ENCODE measurements at places on chromosomes 16 and 17.

GRCh38 chr16:57752581-57753447, 17.2 kb downstream of the KATNB1 start:
- DNase-seq: no peak

DNA sequence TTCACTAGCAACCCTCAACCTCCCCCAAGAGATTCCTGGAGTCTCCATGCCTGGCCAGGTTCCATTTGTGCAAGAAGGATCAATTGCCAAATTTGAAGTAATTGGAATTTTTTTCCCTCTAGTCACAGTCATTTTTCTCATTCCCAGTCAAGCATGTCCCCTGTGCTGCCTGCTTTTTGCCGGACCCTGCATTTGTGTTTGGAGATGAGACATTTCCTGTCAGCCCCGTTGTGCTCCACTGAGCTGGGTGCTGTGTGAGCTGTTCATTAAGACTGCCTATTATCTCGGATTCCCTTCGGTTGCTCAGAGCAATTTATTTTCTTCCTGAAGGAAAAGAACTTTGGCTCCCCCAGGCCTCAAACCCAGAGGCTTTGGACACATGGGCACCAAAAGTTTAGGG, 201.0 kb upstream of the NLRP1 start:
- no peak for DNase-seq

GRCh38 chr16:9092978-9093344, 1.5 kb downstream of the HAPSTR1 start:
- DNase-seq: peak; percentile 38

DNA sequence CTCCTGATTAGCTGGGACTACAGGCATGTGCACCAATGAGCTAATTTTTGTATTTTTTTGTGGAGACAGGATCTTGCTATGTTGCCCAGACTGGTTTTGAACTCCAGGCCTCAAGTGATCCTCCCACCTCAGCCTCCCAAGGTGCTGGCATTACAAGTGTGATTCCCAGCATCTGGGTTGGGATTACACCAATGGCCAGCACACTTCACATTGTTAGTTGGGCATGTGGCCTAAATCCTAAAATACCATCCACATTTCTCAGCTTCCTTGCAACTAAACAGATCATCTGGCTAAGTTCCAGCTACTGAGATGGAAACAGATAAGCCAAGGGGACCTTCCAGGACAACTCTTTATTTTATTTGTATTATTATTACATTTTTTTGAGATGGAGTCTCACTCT, 9.9 kb downstream of the RABEP2 start:
- no peak for DNase-seq

- no peak for DNase-seq
Observed at GRCh38 chr17:75910699-75911098, 6.0 kb upstream of the MRPL38 start.

- no peak for DNase-seq
Observed at GRCh38 chr16:535446-536405, 8.2 kb downstream of the CAPN15 start.

DNA sequence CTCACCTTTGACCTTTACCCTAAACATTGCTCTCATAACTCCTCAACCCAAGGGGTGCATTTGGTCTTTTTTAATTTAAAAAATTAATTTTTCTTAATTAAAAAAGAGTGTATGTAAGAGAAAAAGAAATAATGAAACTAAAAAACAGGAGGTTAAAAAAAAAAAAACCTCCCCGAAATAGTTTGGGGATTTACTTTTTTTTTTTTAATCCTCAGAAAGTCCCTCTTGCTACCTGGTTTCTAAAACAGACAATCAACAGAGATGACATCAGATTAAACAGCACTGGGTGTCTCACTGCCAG, 301.3 kb downstream of the SOX9 start:
- DNase-seq: no peak

DNA sequence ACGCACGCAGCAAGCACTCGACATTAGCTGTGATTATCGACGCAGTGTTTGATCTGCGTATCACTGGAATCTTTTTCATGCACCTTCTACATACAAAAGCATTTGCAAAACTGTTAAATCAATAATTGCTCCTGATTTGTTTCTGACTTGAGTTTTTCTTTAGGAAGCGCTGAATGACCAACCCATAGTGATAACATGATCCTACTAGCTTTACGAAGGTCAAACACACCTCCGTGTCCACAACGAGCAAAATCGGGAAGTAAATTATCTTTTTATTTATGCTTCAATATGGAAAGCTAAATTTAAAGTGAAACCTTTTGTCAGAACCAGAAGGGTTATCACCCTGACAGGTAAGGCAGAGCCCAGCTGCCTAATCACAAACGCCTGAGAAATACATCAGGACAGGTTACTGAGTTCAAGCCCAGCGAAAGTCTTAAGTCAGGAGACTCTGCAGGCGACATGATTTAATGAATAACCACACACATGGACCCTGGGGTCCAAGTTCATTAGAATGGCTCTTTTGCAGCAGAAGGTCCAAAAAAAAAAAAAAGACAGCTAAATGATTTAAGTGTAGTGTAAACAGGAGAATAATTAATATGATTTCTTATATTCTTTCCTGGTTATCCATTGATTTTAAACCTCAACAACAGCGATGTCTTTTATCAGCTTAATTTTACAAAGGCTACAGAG, 104.2 kb downstream of the ADCY9 start:
- no peak for DNase-seq

DNA sequence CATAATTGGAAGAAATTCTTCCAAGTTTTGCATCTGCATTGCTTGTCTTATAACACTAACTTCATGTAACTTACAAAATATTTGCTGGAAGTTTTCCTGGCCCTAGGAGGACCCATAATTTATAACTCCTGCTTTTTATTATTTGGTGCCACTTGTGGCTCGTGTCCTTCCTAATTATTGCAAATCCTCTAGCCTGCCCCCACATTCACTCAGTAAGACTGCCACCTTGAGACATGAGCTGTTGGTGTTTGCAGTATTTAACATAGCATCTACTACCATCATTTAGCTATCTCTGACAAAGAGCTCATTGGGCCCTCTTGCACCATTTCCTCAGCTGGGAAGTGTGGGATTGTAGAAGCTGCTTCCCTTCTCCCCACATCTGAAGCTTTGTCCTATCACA, 49.5 kb downstream of the FTO start:
- no peak for DNase-seq

- no peak for DNase-seq
Observed at GRCh38 chr17:68498479-68499326, 13.5 kb upstream of the PRKAR1A start.

DNA sequence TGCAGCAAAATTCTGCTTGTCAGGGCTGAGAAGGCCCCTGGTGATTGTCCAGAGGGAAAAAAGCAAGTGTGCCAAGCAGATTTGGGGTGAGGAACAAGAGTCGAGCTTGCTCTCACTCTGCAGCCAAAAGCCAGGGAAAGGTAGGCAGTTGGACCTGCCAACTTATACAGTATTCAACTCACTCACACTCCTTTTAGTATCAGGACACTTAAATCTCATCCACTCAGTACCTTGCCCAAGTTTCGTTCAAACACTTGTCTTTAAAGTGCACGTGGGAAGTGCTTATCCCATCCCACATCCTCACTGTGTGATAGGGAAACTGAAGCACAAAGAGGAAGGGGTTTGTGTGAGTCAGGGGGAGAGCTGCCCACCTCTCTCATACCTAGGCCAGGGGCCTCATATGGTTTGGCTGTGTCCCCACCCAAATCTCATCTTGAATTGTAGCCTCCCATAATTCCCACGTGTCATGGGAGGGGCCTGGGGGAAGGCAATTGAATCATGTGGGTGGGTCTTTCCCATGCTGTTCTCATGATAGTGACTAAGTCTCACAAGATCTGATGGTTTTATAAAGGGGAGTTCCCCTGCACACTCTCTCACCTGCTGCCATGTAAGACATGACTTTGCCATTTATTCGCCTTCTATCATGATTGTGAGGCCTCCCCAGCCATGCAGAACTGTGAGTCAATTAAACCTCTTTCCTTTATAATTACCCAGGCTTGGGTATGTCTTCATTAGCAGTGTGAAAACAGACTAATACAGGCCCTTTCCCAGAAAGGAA, 25.6 kb upstream of the CES5A start:
- no peak for DNase-seq

DNA sequence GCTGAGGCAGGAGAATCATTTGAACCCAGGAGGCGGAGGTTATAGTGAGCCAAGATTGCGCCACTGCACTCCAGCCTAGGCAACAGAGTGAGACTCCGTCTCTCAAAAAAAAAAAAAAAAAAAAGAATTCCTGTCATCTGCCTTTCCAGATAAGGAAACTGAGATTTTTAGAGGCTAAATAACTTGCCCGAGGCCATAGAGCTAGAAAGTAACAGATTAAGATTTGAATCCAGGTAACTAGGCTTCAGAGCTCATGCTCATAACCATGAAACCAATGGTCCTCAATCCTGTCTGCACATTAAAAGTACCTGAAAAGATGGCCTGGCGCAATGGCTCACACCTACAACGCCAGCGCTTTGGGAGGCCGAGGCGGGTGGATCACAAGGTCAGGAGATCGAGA, 9.5 kb downstream of the NCBP3 start:
- DNase-seq: no peak

DNA sequence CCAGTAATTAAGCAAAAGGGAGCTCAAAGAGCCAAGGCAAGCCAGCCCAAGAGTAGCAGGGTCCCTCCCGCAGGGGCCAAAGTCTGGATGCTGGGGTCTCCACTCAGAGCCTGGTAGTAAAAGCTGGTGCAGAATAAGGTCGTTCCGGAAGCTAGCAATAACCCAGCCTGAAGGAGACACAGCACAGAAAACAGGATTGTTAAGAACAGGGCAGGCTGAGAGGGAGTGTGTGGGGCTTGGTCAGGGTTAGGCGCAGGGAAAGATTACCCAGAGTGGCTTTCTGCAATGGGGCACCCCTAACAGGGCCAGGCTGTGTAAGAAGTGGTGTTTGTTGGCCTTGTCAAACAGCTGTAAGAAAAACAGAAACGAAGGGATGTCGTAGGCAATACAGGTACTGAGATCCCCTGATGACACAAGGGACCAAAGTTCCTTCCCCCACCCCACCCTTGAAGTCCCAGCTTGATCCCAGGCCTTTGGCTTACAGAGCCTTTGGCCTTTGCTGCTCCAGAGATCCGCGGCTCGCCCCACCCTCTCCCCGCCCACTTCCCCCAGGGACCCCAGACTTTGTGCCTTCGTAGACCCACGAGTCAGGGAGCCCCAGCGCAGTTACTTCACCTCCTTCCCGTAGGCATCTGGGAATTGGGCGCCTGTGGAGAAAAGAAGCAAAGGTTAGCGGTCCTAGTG, 712 bp downstream of the TMEM256 start:
- DNase-seq: peak; percentile 34

DNA sequence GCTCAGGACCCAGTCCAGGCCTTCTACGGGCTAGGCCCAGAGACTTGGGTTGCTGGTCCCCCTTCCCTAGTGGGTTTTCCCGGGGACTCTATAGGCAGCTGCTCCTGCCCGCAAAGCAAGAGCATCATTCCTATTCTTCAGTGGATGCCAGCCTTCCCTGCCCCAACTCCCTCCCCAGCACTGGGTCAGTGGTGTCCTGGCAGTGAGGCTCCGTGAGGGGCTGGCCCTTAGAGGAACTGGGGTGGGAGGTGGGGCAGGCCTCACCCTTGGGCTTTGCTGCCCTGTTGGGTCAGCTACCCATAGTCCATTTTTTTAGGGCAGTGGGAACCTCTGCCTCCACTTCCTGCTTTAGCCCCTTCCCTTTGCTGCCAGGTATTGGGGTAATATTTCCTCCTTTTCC, 7.9 kb upstream of the PLEKHG4 start:
- no peak for DNase-seq

DNA sequence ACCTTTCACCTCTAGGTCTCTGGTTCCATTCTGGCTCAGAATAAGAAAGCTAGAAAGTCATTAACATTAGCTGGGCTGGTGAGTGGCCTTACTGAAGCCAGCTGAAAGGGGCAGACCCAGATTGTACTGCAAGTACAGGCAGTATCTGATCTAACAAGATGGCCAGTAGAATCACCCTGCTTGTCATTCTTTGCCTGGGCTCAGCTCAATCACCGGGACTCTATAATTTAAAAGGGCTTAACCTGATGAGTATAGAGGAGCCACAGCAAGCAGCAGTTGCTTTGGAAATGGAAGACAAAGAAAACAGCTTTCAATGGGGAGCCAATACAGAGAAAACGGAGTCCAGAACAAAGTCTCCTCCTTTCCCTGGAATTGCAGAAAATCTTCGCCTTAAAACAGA, 13.6 kb downstream of the CDH8 start:
- DNase-seq: no peak

DNA sequence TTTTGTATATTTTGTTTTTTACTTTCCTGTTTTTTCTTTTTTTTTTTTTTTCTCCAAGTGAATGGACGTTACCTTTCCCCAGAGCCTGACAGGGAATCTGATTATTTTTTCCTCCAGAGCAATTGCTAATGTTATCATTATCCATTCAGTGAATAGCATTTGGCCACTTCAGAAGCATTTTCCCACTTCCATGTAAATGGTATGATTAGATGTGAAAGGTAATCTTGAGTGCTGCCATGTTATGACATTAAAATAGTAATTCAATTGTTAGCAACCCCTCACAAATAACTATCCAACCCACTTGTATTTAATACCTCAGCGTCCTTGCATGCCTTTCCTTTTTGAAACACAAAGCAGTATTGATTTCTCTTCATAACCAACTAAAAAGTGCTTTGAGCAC, 1243.8 kb downstream of the CDH8 start:
- DNase-seq: no peak

DNA sequence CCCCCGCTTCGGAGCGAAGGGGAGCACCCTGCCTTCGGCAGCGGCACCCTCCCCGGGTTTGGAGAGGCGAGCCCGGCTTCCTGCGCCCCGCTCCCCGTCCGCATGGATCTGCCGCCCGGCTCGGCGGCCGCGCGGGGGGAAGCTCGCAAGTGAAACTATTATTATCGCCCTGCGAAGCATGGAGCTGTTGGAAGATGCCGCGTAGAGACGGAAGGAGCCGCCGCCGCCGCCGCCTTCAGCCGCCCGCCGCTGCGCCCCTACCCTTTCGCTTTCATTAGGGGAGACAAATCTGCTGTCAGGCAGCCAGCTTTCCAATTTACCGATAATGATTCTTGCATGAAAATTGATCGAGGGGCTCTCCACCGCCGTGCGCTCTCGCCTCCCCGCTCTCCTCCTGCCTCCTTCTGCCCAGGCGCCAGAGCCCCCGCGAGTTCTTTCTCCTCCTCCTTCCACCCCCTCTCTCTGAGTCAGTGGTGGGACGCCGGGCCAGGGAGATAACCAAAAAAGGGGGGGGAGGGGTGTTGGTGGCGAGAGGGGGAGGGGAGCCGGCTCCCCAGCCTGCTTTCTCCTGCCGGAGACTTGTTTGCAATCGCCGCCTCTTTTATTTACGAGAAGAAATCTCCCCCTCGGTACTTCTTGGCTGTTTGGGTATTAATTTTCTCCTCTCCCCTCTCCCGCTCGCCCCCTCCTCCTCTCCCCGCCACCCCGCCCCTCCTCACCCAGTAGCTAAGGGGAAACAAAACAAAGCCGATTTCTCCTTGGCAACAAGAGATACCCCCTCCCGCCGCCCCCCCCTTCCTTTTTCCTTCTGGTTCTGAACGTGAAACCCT, 58.0 kb upstream of the GSE1 start:
- peak; percentile 67 for DNase-seq

DNA sequence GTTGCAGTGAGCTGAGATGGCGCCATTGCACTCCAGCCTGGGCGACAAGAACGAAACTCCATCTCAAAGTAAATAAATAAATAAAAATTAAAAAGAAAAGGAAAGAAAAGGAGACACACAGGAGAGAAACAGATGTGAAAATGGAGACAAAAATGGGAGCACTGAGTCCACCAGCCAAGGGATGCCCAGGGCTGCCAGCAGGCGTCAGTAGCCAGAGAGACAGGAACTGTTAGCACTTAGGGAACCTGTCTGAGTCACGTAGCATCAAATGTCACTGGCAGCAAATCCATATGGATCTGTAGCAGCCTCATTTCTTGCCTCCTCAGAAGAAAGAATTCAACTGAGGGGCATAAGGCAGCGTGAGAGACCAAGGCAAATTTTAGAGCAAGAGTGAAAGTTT, 79.7 kb downstream of the CYLD start:
- no peak for DNase-seq

GRCh38 chr17:48582750-48583069, 4.6 kb upstream of the HOXB4 start:
- no peak for DNase-seq

All from stimulated activated CD4-positive, alpha-beta T cell treated with anti-CD3 and anti-CD28 coated beads, Interleukin-2, amount 100 ng/mL, for 24 hours (primary cell).